ENCODE measurements at places on chromosomes 13 and 19.

DNA sequence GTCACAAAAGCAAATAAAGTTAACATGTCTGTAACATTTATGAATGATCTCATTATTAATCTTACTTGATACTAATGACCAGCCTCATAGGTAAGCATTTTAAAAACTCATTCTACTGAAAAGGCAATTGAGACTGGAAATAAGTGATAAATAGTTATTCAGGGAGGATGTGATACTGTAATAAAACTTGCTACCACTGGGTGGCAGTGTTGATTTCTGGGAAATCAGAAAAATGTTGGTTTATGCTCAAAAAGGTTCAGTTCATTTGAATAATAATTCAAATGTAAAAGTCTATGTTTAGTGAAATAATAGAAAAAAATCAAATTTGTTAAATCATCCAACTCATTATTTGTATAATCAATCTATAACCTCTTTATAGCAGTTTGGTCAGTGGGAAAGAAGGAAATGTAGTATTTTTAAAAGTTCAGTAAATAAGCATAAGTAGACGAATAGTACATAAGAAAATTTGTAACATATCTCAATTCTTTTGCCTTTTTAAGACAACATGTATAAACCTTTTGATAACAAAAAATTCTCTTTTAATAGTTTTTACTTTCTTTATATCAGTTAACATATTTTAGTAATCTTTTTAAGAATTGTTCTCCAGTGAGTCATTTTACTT is 9.6 kb downstream of the ABHD13 start:
- DNase-seq, result peak; percentile 28

DNA sequence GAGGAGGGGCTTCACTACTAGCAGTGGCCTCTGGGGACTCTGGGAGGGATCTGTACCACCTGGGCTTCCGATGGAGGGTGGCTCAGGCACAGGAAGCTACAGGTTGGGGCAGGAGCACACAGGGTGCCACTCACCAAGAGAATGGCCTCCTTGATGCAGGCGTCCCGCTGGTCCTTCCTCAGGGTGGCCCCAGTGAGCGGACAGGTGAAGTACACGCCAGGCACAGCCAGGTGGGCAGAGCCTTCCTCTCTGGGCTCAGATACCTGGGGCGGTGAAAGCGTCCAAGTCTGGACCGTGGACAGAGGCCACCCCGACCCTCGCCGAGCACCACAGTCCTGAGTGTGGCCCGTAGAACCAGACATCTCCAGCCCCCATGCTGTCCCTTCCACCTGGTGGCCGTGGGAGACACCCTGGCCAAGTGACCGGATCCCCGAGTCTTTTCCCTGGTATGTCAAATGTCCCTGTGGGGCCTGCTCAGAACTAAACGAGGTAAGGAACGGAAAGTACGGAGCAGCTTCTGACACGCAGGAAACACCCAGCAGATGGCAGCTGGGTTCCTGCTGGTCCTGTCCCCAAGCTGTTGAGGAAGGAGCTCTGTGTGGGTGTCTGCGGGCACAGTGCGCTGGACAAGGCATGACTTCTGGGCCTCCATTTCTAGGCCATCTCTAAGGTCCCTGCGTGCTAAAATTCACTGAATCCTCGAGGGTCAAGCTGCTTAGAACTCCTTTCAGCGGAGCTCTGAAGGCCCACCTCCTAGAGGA is 5.2 kb downstream of the UBXN6 start:
- no peak for DNase-seq

GRCh38 chr13:55566334-55566733 is 1574.4 kb upstream of the PRR20A start:
- DNase-seq, result no peak

DNA sequence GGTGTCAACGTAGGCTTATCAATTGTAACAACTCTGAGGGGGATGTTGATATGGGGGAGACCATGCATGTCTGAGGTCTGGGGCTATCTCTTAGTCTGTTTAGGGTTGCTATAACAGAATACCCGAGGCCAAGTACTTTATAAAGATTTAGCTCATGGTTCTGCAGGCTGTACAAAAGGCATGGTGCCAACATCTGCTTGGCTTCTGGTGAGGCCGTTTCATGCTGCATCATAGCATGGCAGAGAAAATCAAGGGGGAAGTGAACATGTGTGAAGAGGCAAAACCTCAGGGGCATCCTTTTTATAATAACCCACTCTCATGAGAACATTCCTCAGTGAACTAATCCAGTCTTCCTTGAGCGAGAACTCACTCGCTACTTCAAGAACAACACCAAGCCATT is 353.8 kb downstream of the ENOX1 start:
- no peak for DNase-seq

DNA sequence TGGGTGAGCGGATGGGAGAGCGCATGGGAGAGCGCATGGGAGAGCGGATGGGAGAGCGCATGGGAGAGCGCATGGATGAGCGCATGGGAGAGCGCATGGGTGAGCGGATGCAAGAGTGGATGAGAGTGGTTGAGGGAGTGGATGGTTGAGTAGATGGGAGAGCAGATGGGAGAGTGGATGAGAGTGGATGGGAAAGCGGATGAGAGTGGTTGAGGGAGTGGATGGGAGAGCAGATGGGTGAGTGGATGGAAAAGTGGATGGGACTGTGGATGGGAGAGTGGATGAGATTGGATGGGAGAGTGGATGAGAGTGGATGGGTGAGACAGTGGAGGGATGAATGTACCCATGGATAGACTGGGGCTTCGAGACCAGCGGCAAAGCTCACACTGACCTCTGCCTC is 8.6 kb upstream of the TEKTIP1 start:
- DNase-seq, result no peak

GRCh38 chr19:2578391-2578890 is 102.5 kb downstream of the GADD45B start:
- no peak for DNase-seq

DNA sequence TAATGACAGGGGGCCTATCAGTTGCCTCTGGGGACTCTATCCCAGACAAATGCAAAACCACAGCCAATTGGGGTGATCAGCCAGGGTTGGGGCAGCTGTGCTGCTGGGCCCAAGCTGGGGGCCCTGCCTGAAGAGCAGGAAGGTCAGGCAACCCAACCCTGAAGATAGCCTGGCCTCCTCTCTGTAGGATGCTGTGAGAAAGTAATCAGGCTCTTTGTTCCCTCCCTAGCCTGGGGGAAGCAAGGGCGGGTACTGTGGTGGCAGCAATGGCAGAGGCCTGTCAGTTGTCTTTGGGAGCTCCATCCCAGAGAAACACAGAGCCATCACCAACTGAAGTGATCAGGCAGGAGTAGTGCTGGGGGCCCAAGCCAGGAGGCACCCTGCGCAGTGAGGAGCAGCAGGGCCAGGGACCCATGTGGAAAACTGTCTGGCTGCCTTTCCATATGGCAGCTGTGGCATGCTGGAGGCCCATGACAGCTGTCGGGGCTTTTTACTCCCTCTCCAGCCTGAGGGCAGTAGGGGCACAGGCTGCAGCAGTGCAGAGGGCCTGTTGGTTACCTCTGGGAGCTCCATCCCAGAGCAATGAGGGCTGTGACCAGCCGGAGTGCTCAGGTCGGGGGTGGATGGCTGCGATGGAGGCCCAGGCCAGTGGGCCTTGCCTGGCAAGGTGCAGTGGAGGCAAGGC is 73.6 kb upstream of the ATP12A start:
- no peak for DNase-seq

- DNase-seq, result peak; percentile 96
These were observed 15.9 kb downstream of the BCAM start for GRCh38 chr19:44824761-44825160.

DNA sequence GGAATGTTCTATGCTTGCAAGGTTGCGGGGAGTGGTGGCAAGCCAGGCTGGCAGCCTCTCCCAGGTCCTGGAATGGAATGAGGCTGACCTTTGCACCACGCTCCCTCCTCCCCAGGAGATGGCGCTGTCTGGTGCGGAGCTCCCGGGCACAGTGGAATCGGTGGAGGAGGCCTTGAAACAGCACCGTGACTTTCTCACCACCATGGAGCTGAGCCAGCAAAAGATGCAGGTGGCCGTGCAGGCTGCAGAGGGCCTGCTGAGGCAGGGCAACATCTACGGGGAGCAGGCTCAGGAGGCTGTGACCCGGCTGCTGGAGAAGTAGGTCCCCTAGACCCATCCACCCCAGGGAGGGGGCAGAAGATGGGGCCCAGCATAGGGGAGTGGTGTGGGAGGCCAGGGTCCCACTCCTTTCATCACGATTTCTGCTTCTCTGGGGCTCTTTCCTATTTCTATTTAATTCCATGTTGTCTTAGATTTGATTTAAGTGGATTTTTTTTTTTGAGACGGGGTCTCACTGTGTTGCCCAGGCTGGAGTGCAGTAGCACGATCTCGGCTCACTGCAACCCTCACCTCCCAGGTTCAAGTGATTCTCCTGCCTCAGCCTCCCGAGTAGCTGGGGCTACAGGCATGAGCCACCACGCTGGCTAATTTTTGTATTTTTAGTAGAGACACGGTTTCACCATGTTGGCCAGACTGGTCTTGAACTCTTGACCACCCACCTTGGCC is 53.2 kb upstream of the SHKBP1 start:
- peak; percentile 95 for DNase-seq

DNA sequence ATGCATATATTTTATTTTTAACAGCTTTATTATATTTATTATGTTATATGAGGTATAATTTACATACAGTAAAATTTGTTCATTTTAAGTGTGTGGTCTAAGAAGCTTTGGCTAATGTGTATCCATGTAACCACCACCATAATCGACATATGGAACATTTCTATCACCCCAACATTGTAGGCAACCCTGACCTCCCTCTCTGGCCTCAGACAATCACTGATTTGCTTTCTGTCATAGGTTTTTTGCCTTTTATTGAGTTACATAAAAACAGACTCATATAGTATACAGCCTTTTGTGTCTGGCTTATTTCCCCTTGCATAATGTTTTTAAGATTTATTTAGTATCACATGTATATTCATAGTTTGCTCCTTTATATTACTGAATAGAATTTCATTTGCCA is 90.7 kb upstream of the KL start:
- no peak for DNase-seq

DNA sequence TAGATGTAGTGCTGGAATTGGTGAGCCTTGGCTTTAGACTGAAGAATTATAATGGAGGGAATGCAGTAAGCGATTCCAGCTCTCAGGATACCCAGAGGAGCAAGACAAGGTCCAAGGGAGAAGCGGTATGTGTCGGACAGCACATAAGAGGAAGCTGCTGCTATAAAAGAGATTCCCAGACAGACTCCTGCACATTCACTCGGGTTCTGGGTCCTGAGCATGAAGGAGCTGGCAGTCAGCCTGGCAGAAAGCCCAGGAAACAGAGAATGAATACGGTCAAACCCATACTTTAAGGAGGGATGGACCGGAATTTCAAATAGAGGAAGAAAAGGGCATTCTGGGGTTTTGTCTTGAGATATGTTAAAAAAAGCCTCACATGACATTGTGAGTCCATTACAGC is 308.3 kb downstream of the DNAJC15 start:
- DNase-seq, result no peak

GRCh38 chr19:44776402-44777096 is 1.1 kb upstream of the CBLC start:
- DNase-seq, result no peak

GRCh38 chr19:44777715-44778347 is at the start of gene CBLC:
CBLC (plus strand) TSS chr19:44777890; CDS start chr19:44777932, 42 bp downstream.
- DNase-seq, result peak; percentile 97

DNA sequence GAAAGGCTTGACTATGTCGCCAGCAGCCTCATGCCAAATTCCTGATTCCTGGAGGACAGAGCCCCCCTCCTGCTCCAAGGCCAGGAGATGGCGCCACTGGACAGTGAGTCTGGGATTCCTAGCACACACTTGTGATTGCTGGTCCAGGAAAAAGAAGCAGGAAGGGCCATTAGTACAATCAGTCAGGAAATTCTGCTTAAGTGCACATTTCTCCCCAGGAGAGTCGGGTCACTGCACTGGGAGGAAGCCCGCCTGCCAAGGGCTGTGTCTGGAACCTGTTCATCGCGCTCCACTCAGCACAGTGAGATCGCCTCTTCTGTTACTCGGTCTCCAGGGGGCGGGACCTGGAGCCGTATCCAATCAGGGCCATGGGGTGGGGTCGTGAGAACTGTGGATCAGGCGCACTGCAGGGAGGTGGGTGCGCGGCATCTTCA is 65.1 kb downstream of the ZNF823 start:
- DNase-seq, result peak; percentile 66

- DNase-seq, result no peak
These were observed 59.6 kb downstream of the PDS5B start for GRCh38 chr13:32645854-32646253.

DNA sequence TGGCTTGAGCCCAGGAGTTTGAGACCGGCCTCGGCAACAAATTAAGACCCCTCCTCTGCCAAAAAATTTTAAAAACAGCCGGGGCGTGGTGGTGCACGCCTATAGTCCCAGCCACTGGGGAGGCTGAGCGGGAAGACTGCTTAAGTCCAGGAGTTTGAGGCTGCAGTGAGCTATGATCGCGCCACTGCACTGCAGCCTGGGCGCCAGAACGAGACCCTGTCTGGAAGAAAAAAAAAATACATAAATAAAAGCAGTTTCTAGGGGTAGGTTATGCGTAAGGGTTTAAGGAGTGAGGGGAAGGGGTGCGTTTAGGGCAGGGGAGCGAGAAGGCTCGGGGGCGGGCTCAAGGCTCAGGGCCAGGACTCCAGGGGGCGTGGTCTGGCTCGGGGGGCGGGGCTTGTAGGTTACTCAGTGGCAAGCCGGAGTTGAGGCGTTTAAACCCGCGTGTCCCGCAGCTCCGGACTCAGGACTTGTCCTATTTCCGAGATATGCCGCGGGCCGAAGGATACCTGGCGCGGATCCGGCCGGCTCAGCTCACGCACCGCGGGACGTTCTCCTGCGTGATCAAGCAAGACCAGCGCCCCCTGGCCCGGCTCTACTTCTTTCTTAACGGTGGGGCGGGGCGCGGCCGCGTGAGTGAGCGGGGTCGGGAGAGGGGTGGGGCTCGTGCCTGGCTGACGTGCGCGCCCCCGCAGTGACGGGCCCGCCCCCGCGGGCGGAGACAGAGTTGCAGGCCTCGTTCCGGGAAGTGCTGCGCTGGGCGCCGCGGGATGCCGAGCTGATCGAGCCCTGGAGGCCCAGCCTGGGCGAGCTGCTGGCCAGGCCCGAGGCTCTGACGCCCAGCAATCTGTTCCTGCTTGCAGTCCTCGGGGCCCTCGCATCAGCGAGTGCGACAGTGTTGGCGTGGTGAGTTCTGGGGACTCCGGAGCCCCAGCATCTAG is 10.7 kb downstream of the SPACA6 start:
- no peak for DNase-seq

GRCh38 chr13:112998521-112999280 is 29.7 kb downstream of the MCF2L start:
- DNase-seq, result no peak

GRCh38 chr13:24308488-24309020 is 826 bp upstream of the C1QTNF9 start:
- DNase-seq, result no peak

GRCh38 chr19:18999016-18999758 is 34.1 kb downstream of the SUGP2 start:
- no peak for DNase-seq

- DNase-seq, result no peak
These were observed 84.6 kb upstream of the MTIF3 start for GRCh38 chr13:27534981-27535380.

GRCh38 chr13:49113526-49114286 is 106.4 kb upstream of the MLNR start:
- DNase-seq, result peak; percentile 12

Measured in DMS53 (cell line).